Activated T-helper 1 cell treated with anti-CD3 and anti-CD28 coated beads, Interleukin-12 subunit alpha, Interleukin-12 subunit beta, Interleukin-2, Interleukin-4 antibody, amounts not matched to agents 30 ng/mL and 10 ng/mL and 1 ng/mL, durations not matched to agents 14 hours and 24 hours and 36 hours (primary cell): ENCODE measurements at places on chromosomes 6 and 20. TPM values are rescaled to one million over a fixed set of nuclear protein-coding genes. Genes with fewer than 3 reads are reported as not detected.

The LAMA2 gene
- total RNA-seq: 0.65 and 0.73 TPM in 2 replicates

The OXT gene
- not detected in 2 replicates for total RNA-seq

The PRDM13 gene
- total RNA-seq: 0.15 TPM in 1 of 2 replicates, not detected in the other

- no peak for DNase-seq
Observed at GRCh38 chr6:75932067-75932466, 140.4 kb downstream of the IMPG1 start.

- DNase-seq: no peak
Observed at GRCh38 chr6:150302520-150303176, 66.2 kb upstream of the IYD start.

The CALHM5 gene
- total RNA-seq: not detected in 2 replicates

DNA sequence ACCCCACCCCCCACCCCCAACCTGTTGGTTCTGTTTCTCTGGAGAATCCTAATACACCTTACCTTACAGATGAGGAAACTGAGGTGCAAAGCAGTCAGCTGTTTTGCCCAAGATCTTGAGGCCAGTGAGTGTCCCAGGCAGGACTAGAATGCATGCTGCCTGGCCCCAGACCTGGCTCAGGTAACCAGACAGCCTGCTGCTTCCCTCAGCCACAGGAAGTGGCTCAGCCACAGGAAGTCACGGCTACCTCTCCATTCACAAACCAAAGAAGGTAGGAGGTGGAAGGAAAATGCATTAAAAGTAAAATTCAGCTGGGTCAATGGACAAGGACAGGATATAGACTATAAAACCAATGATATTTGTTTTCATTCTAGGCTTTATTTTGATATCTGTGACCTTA lies 517.6 kb downstream of the CD83 start:
- DNase-seq: peak; percentile 53

GRCh38 chr20:59342023-59342957 lies 41.9 kb downstream of the EDN3 start:
- DNase-seq: no peak
